Hematopoietic multipotent progenitor cell treated with erythropoietin and hydrocortisone succinate and interleukin-3 and kit ligand, for 4 days (in vitro differentiated cells): ENCODE measurements at places on chromosomes 11 and 22.
A peak's percentile ranks its signal among the peaks of the same experiment; 100 is the strongest.

DNA sequence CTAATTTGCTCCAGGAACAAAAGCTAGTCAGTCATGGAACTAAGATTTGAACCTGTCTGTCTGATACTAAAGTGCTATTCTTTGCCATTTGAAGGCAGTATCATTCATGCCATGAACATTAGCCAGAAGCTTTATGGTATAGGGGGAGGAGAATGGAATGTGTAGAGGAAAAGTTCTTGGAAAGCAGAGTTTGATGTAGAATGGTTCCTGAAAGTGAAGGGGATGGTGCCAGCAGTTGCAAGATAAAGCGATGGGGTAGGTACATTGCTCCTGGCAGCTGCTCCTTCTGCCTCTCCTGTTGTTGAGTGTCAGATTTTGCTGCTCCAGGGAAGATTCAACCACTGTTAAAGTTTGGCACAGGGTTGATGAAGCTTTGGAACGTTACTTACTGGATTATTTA is 53.4 kb downstream of the ARHGAP42 start:
- DNase-seq, result no peak

GRCh38 chr22:45425101-45425500 is 11.6 kb downstream of the RIBC2 start:
- no peak for DNase-seq

DNA sequence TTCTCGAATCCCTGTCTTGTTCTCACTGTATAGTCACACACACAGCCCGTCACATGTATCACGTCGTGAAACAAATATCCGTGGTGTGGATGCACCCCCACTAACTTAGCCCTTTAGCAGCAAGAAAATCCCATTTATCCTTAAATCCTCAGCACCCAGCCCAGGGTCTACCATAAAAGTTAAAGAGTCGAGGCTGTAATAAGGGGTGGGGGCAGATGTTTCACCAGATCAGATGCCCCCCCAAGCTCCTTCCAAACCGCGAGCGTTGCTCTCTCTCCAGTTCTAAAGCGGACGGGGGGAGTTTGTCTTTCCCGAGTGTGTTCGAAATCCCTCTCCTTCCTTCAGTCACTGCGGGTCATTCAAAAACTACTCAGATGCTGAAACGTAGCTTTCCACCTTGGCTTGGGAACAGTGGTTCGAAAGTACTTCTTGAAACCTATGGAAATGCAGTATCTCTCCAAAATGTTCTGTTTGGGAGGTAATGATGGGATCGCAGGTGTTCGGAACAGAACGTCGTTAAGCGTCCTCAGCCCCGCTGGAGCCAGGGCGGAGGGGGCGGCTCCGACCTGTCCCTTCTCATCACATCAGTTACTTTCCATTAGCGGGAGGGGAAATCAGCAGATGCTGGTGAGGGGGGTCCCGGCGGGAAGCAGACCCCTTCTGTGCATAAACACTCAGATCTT is 156.2 kb downstream of the BRD1 start:
- no peak for DNase-seq

GRCh38 chr11:76699451-76700091 is 29.0 kb upstream of the LRRC32 start:
- DNase-seq, result peak; percentile 31

GRCh38 chr22:45254789-45255278 is 14.1 kb upstream of the KIAA0930 start:
- no peak for DNase-seq

GRCh38 chr22:38110008-38110862 is at the start of gene BAIAP2L2:
TSS of gene BAIAP2L2 (minus strand) at chr22:38110684. CDS start at chr22:38110525, 159 bp downstream.
- no peak for DNase-seq

DNA sequence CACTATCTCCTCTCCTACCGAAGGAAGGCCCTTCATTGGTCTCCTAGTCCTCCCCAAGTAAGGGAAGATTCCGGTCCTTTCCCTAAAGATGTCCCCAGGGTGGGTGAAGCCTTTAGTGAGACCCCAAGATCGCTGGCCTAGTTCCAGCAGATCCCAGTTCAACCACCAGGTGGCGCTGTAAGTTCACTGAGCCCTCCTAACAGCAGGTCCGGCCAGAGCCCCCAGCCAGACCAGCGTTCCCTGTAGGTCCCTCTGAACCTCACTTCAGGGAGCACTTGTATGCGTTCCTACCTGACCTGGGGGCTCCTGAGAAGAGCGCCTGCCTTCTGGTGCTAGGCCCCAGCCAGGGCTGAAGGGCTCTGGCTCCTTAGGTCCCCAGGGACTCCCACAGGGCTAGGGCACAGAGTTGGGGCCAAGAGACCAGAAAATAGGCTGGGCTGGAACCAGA is 38.1 kb downstream of the LMO1 start:
- DNase-seq, result peak; percentile 79

GRCh38 chr11:134734141-134734845 is 322.3 kb upstream of the B3GAT1 start:
- no peak for DNase-seq
